ENCODE measurements at places on chromosomes 6 and 20. TPM values are rescaled to one million over a fixed set of nuclear protein-coding genes. Genes with fewer than 3 reads are reported as not detected.

Gene CASS4
- 3.5 TPM for polyA plus RNA-seq

- no peak for DNase-seq
These were observed 6.6 kb downstream of the BFSP1 start for GRCh38 chr20:17524560-17524959.

GRCh38 chr6:44471271-44471981 is 83.9 kb downstream of the CDC5L start:
- no peak for DNase-seq

DNA sequence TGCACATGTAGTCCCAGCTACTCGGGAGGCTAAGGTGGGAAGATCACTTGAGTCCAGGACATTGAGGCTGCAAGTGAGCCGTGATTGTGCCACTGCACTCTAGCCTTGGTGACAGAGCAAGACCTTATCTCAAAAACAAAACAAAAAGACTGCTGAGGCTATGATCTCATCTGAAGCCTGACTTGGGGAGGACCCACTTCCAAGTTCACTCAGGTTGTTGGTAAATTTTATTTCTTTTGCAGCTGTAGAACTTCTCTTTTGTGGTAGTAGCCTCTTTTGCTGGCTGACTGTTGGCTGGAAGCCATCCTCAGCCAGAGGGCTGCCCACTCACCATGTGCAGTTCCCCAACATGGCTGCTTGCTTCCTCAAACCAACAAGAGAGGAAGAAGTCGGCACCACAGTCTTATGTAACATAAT is 36.8 kb upstream of the ME1 start:
- DNase-seq, result no peak

DNA sequence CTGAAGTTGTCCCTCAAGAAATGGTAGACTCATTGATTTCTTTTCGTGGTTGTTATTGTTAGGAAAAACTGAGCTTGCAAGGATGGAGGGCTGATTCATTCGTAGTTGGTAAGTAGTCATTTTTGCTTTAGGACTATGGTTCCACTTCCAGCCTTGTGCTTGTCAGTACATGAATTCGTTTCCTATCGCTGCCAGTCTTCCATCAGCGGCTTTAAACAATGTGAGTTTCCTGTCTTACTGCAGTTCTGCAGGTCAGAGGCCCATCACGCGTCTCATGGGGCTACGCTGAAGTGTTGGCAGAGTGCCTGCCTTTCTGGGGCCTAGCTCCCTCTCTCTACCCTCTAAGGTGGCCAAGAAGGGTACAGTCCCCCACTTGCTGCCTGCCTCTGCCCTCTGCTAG is 11.4 kb upstream of the MDFI start:
- DNase-seq, result no peak

GRCh38 chr6:17552861-17553260 is 47.2 kb upstream of the FAM8A1 start:
- DNase-seq, result no peak

Gene LAMP5
- polyA plus RNA-seq, result 4.5 TPM

Gene ENPP5
- 18.4 TPM for polyA plus RNA-seq

DNA sequence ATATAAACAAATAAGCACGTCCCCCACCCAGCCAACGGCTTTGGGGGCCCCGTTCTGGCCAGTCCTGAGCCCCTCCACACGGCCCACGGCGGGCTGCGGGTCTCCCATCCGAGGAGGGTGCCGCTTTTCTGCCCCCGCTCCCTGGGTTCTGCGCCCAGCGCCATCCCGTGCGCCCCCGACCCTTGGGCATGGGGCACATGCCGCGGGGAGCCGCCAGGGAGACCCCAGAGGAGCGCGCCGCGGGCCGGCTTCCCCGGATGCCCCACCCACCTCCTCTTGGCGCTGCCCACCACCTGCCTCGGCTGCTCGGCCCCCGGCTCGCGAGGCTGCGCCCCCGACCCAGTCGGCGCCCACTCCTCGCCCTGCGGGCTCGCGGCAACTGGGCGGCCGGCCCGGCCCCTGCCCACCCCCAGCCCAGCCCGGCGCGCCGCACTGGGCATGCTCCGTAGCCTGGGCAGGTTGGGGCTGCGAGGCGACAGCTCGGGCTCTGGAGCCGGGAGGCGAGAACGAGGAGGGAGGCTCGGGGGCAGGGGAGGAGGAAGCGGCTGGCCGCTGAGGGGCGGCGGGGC is 570 bp upstream of the PLCB4 start:
- peak; percentile 30 for DNase-seq

Gene DDX43
- polyA plus RNA-seq, result 0.47 TPM

Gene DUSP15
- 16.6 TPM for polyA plus RNA-seq

GRCh38 chr6:41074692-41075436 is 2.1 kb downstream of the NFYA start:
- DNase-seq, result no peak

Gene OR11A1
- polyA plus RNA-seq, result not detected

DNA sequence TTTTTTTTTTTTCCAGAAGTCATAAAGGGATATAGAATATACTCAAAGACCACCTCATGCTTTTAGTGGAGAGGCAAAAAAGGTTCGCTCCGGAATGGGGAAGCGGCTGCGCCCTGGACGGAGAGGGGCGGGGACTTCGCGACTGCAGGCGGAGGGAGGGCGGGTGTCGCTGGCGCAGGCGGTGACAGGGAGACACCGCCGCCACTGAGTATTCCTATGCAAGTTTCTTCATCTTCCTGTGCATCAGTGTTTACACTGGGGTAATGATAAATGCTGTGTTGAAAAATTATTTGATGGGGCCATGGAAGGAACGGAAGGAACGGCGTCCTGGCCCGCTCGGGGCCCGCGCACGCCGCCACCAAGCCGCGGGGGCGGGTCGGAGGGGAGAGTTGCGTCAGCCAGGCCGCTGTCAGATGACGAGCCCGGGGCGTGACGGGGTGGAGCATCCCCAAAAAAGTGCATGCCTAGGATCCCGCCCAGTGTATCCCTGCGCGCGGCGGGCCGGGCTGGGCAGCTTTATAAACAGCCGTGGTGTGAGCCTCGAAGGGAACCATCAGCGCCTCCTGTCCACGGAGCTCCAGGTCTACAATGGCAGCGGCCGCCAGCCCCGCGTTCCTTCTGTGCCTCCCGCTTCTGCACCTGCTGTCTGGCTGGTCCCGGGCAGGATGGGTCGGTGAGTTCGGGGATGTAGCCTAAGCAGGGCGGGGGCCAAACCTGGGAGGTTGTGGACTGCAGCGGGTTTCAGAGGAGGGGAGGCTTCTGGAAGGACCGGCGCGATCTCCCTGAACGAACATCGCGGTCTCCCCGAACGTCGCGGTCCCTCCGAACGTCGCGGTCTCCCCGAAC is at the start of gene ULBP1:
Gene ULBP1 (plus strand): TSS at position 482 of the 846 bp plus-strand sequence. CDS start 107 bp downstream, at position 589.
- DNase-seq, result no peak
